ENCODE measurements at places on chromosomes 7 and 10.

- DNase-seq, result no peak
Measured at GRCh38 chr7:44213206-44213876, 12.6 kb downstream of the YKT6 start.

GRCh38 chr7:124688991-124689390 is 76.6 kb downstream of the GPR37 start:
- DNase-seq, result no peak

GRCh38 chr10:71727105-71727737 is 7.6 kb upstream of the C10orf105 start:
- no peak for DNase-seq

DNA sequence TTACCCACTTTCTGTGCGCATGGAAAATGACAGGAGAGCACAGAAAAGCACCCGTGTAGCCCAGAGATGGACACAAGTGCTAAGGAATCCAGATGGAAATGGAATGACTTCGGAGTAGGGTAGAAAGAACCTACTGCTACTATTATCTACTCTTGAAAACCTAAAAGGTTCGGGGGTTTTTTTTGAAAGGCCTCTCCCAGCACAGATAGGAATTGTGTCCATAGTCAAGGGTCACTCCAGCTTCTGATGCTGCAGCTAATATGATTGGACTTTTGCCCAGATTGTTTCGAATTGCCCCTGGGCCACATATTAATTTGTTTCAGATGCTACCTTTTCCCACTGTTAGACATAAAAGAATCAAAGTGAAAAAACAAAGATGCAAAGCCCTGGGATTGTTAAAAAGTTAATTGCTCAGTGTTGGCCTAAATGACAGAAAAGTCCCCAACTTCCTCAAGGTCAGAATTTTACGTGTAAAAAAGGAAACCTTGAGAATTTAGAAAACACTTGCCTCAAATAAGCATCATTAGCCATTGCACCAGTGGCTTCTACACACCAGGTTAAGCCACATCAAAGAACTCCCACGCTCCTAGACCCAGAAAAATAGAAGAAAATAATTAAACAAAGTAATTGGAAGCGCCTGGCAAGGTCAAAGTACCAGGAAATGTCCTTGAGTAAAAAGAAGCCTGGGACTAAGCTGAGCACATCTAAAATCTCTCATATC is 40.8 kb upstream of the INSIG1 start:
- DNase-seq, result no peak

- DNase-seq, result no peak
Measured at GRCh38 chr7:84188786-84189405, 5.7 kb downstream of the SEMA3A start.

GRCh38 chr7:95811846-95812445 is 39.6 kb downstream of the DYNC1I1 start:
- no peak for DNase-seq

- no peak for DNase-seq
Measured at GRCh38 chr10:14703631-14704001, 71.1 kb downstream of the FAM107B start.

DNA sequence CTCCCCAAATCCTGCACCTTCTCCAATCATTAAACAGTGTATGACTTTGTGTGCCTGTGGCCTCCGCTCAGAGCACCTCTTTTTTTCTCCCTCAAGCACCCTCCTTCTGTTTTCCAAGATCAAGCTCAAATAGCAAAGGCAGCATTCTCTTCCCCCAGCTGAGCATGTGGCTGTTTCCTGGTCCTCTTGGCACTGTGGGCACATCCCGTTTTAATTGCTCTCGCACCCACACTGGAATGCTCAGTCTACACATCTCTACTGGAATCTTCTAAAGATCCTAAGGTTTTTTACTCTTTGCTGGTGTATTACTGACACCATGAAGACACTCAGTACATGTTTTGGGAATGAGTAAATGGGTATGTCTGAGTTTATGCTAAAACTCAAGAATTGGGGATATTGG is 107.4 kb downstream of the WDFY4 start:
- DNase-seq, result no peak

- DNase-seq, result no peak
Measured at GRCh38 chr7:68604541-68604940, 993.7 kb upstream of the AUTS2 start.

DNA sequence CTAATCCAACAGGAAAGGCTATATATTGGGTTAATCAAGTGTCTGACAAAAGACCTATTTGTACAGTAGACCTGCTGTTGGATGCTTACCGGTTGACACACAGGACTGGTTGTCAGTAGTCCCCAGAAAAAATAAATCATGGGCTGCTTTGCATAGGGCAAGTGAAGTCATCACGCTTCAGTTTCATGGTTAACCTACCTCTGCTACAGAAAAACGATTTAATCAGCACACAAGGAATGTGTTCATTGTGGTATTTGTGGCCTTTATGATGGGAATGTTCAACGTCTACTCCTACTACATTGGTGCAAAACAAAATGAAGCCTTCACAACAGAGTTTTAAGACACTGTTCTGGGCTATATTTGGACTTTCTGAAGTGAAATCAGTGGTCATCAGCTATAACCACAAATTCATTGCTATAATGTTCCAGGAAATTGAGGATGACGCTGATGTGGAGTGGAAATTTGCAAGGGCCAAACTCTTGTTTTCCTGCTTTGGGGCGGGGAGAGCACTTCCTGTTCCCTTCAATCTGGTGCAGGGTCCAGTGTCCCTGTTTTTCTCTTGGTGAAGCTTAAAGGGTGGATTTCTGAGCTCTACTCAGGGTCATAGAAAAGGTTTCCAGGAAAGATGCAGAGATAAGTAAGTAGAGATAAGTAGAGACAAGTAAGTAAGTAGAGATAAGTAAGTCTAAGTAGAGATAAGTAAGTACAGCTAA is 39.3 kb upstream of the GGCT start:
- DNase-seq, result no peak

DNA sequence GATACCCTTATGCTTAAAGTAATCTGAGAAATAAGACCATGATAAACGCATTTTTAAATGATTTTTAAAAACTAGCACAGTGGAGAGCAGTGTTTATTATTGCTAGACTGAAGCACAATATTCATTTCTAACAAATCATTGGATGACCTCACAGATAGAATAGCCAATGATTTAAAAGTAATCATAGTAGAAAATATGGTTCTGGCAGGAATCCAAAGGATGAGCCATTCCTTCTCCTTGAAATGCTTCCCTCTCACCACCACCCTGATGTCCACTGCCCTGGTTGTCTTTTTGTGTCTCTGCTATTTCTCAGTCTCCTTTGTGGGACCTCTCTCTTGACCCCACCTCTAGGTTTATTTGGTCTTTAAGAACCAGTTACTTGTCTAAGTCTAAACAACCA is 64.9 kb downstream of the PRKG1 start:
- no peak for DNase-seq

- DNase-seq, result no peak
Measured at GRCh38 chr10:59523851-59524250, 161.5 kb upstream of the FAM13C start.

DNA sequence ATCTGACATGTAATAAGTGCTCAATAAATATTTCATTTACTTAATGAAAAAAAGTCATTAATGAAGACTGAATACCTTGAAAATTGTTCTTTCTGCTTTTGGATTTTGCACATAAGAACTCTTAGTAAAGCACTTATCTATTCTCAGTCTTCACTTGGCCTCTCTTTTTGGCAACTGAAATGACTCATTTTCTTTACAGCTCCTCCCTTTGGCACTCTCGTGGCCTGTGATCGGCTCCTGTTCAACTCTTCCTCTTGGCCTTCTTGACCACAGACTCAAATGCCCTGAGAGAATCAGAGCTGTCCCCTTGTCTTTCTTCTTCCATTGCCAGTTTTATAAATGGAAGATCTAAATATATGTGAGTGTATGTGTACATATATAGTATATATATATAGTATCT is 54.2 kb downstream of the FOXP2 start:
- no peak for DNase-seq

- no peak for DNase-seq
Measured at GRCh38 chr7:117654780-117655179, 175.0 kb downstream of the CFTR start.

- DNase-seq, result no peak
Measured at GRCh38 chr7:91411060-91411459, 146.8 kb downstream of the FZD1 start.

DNA sequence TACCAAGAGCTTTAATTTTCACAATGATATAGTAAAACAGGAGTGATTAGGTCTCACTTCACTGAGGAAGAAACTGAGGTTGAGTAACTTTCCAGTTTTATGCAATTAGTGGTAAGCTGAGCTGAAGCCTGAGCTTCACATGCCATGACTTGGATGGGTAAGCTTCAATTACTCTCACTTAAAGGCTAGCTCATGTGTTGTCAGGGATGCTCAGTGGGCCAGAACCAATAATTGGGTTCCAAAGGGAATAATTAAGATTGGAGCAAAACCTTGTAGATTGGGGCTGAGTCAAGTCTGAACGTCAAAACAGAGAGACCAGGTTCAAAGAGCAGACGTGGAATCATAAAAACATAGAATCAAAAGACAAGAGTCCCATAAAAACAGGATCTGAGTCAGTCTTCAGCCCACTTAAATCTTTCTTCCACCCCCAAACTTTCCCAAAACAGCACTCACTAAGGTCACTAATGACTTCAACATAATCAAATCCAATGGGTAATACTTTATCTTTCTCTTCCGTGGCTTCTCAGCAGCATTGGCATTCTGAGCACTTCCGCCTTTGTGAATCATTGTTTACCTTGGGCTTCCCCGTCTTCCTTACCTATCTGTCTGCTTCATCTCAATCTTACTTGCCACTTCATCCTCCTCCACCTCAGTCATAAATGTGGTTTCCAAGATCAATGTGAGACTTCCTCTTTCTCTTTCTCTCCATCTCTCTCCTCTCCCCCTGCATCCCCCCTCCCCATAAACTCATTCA is 23.0 kb upstream of the EGFR start:
- DNase-seq, result no peak

GRCh38 chr10:29736366-29737073 is 101.7 kb upstream of the SVIL start:
- DNase-seq, result peak; percentile 7

DNA sequence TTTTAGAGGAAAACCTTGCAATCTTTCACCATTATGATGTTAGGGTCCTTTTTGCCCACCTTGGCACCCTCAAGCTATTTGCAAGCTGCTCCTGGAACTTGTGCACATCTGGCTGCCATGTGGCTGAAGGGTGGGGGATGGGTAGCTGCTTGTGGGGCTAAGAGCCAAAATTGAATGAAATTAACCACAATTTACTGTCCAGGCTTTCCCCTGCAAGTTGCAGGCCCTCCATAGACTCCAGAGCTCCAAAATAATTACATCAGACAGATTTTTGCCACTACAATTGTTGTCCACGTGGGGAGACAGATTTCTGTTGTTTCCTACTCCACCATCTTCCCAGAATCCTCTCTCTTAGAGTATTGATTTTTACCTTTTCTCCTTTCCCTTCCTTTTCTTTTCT is 19.1 kb downstream of the PI4K2A start:
- no peak for DNase-seq

DNA sequence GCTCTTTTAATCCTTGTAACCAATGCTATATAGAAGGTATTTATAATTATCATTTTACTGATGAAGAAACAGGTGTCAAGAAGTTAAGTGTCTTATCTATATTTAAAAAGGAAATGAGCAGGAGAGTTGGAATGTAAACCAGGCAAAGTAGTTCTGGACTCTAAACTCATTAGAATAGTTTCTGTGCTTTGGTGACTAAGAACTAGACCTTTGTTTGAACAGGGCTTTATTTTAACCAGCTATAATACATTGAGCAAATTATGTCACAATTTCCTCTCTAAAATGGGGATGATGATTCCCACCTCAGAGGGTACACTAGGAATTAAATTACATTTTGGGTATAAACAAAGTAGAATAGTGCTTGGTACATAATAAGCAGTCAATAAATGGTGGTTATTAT is 236.0 kb downstream of the MAGI2 start:
- no peak for DNase-seq

- no peak for DNase-seq
Measured at GRCh38 chr7:113756250-113756649, 162.6 kb downstream of the PPP1R3A start.

Data from stimulated activated CD4-positive, alpha-beta T cell treated with anti-CD3 and anti-CD28 coated beads, Interleukin-1b, Interleukin-23, amount 100 ng/mL, for 4 hours (primary cell).